ENCODE measurements at places on chromosomes 2 and 18. TPM values are rescaled to one million over a fixed set of nuclear protein-coding genes. Genes with fewer than 3 reads are reported as not detected.

KCNJ3 gene
- total RNA-seq, result 13.9 TPM

IL1A gene
- 0.41 TPM for total RNA-seq

TCF4 gene
- 616 TPM for total RNA-seq

CXCR1 gene
- under 0.01 TPM for total RNA-seq

ATP6V1C2 gene
- 1.2 TPM for total RNA-seq

RAB1A gene
- 101 TPM for total RNA-seq

TMEM247 gene
- total RNA-seq, result not detected

FAM117B gene
- total RNA-seq, result 45.7 TPM

DNAJC5G gene
- not detected for total RNA-seq

ARL5A gene
- total RNA-seq, result 64.8 TPM

ZDBF2 gene
- 31.4 TPM for total RNA-seq

NR4A2 gene
- total RNA-seq, result 15.1 TPM

ECEL1 gene
- 2.4 TPM for total RNA-seq
